ENCODE measurements at places on chromosomes 11 and 22. TPM values are rescaled to one million over a fixed set of nuclear protein-coding genes. Genes with fewer than 3 reads are reported as not detected.

DNA sequence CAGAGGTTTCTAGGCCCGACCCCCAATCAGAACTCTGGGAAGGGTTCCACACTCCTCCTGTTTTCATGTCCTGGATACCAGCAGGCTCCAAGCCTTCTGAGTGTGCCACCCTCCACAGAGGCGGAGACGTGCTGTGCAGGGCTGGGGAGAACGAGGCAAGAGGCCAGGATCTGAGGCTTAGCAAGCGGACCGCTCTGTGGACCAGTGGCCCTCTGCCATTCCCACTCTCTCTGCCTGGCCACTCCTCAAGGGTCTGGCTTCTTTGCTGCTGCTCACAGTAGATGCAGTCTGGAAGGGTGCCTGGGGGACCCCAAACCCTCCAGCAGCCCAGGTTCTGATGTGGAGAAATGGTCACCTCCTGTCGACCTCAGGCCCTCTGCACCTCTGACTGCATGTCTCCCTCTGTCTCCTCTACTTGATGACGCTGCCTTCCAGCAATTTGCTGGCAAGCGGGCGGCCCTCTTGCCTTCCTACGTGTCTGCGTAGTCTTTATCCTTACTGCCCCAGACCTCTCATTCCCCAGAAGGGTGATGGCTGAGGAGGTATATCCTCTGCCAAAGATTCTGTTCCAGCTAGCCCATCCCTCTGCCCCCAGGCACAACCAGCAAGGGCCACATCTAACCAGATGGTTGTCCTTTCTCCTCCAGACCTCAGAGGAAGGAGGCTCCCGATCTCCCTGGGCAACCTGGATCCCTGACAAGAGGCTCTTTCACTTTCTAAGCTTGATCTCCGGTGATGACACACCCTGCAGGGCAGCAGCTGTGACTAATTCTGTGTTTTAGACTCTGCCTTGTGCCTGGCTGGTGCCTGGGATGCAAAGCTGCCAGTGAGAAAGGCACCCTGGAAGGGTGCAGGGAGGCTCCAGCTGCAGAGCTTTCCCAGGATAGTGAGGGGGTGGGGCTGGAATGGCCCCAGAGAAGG lies 87.3 kb downstream of the NAT10 start:
- DNase-seq: peak; percentile 71

- DNase-seq: no peak
Measured at GRCh38 chr22:50445880-50446707, 28.7 kb downstream of the SBF1 start.

DNA sequence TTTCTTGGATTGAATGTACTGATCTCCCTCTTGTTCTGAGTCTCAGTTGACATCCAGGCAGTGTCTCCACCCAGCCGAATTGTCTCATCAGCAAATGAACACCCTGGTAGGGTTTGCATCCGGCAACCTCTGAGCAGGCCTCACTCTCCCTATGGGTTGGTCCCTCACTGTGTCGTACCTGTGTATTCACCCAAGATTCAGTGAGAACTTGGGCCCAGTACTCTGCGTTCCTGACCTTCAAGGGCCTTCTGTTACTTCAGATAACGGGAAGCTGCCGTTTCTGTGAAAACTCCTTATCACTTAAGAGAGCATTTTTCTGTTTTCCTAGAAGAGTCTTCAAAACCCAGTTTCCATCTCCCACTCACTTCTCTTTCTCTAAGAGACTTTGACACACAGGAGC lies 915.6 kb downstream of the TBC1D22A start:
- DNase-seq: no peak

DNA sequence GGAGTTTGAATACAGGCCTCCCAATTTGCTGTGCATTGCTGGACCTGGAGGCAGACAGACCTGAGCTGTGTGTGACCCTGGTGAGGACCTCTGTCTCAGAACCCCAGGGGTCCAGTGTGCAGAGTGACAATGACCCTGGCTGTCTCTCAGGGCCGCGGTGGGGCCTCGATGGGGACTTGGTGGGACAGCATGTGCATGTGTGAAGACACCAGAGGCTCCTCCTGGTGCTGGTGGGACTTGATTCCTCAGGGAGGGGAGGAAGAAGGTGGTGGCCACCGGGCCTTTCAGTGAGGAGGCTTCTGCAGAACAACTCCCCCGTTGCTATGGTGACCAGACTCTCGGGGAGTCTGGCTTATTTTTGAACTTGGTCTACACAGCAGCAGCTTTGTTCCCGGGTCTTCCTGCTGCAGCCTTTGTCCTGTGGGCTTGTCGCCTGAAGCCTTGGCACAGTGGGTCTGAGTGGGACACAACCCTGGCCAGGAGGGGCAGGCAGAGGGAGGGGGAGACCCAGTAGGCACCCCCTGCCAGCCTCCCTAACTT lies 35.3 kb downstream of the MCM5 start:
- no peak for DNase-seq

GRCh38 chr11:9057007-9057406 lies 34.4 kb downstream of the SCUBE2 start:
- DNase-seq: no peak

Gene AGBL2
- total RNA-seq: 5.6 TPM

Gene VSTM5
- 1.8 TPM for total RNA-seq

- DNase-seq: no peak
Measured at GRCh38 chr11:77654770-77655434, 17.3 kb upstream of the CLNS1A start.

Gene MYEOV
- total RNA-seq: 0.72 TPM

Gene RFPL1
- total RNA-seq: not detected

Gene PNPLA5
- total RNA-seq: not detected

Gene HEPHL1
- total RNA-seq: not detected

DNA sequence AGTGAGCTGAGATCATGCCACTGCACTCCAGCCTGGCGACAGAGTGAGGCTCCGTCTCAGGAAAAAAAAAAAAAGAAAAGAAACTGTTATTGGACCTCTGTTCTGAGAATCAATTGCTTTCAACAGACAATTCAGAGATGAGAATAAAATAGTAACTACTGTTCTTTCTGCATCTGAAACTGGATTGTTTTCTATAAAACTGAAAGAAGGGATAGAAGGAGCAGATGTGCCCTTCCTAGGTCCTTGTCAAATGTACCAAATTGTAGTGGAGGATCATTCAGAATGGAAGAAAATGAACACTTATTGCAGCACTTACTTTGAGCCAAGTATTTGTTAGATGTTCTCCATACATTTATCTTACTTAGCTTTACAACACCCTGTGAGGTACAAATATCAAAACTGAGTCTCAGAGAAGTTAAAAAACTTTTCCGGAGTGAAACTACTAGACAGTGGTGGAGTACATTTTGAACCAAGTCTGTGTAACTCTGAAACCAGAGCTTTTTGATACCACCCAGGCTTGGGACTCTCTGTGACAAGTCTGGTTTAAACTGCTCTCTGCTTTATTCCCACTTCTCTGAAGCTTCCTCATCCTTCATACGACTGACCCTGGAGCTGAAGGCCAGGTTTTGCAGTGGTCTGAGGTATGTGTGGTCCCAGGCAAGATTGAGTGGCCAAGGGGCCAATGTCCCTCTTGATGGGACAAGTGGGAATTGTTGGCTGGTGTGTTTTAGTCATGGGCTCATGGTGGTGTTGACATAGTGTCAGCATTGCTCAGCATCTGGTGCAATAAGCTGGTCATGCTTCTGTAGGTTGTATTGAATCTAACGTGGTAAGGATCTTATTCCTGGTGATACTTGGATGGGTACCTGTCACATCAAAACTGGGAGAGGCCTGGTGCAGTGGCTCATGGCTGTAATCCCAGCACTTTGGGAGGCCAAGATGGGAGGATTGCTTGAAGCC lies 48.2 kb upstream of the CCDC134 start:
- DNase-seq: no peak

- DNase-seq: no peak
Measured at GRCh38 chr11:84292006-84292405, 1005.8 kb upstream of the CCDC90B start.

DNA sequence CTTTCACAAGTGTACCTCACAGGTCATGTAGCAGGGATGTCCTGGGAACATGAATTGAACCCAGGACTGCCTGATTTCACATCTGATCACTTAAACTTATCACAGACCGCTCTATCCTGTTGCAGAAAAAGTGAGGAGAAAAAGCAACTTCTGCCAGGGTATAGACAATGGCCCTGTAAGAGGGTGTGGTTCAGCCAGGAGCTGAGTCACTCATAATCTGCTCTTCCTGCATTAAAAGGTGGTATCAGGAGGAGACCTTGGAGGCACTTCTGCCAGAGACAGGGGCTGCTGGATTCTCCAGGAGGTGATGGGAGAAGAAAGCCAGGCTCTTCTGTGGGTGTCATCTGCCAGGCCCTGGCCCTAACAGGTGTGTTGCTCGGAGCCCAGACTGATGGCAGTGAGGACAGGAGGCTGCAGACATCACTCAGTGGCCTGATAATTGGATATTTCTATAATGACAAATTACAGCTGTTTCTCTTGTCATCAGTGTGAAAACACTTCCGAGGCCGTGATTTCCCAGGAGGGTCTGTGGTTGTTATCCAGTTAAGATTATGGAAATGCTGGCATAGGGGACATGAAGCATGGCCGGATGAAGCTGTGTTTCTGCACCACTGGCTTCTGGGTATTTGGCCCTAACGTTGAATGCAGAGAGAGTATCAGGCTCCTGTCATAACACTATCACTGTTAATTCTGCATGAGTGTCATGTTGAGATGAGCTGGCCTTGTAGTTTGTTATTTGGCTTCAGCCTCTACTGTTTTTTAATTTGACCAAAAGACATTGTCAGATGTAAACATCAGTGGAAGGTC lies 125.1 kb upstream of the ZBED5 start:
- no peak for DNase-seq

DNA sequence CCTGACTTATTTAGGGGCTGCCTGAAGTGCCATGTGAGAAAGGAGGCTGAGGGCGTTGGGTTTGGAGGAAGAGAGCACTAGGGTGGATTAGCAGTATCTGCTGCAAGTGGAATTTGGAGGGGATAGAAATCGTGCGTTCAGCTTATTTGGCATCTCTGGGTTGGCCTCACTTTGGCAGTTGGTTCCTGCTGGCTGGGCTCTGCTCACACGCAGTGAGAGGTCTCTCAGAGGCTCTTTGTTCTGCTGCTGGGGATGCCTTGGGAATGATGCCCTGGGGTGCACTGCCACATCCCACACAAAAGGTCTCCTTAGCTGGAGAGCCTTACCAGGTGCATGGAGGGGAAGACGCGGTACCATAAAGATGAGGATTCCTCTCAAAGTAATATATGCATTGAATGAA lies 17.7 kb upstream of the MICAL2 start:
- no peak for DNase-seq

DNA sequence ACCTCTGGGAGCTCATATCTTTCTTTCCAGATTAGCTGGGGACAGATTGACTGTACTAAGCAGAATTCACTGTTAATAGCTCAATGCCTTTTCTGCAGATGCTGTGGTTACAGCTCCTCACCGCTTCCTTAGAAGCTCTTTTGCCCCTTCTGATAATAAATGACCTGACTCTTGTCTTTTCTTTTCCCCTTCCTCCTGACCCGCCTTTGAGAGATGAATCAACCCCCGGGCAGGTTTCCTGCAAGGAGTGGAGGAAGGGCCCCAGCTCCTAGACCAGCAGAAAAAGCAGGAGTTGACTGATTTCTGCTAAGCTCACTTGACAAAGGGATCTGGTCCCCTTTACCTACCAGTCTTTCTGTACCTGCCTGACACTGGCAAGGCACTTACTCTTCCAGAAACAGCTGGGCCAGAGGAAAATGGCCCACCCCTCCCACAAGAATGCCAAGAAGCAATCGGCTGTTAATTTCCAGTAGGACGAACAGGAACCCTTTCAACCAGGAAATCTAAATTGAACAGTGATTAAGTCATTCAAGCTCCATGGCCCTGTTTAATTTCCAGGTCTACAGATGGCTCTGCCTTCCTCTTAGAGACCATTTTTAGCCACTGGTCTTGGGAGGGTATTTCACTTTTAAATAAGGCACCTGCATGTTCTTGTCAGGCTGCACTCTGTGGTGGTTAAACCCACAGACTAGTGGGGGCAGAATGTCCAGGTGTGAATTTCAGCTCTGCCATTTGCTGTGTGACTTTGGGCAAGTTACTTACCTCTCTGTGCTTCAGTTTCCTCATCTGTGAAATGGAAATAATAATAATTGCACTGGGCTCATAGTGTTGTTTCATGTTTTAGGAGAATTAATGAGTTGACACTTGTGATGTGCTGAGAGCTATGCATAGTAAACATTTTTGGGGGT lies 67.5 kb downstream of the PRR5L start:
- DNase-seq: no peak

Gene CLDN5
- total RNA-seq: 27.5 TPM
